NCI-H446 treated with DMSO at 0.1 percent for 48 hours (cell line): ENCODE measurements at places on chromosomes 6 and 20.

- DNase-seq = no peak
Measured at GRCh38 chr6:144063246-144063743, 32.1 kb downstream of the SF3B5 start.

GRCh38 chr6:16653226-16653625 lies 108.0 kb downstream of the ATXN1 start:
- DNase-seq = no peak

DNA sequence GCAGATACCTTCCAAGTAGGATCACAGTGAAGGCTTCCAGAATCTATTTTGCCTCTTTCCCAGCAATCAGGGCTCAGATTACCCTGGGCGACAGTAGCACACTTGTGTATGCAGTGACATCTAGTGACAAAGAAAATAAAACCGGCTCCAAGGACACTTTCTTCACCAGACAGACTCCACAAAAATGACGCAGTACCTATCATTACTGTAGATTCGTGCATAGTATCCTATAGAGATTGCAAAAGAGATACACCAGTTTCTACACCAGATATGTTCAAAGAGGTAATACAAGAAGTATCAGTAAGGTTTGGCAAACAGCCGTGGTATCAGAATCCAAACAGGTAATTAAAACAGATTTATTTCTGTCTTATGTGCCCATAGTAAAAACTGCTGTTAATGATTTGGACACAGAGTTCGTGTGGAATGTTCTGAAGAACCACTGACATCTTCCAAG lies 600.4 kb upstream of the JAG1 start:
- DNase-seq = peak; percentile 64

DNA sequence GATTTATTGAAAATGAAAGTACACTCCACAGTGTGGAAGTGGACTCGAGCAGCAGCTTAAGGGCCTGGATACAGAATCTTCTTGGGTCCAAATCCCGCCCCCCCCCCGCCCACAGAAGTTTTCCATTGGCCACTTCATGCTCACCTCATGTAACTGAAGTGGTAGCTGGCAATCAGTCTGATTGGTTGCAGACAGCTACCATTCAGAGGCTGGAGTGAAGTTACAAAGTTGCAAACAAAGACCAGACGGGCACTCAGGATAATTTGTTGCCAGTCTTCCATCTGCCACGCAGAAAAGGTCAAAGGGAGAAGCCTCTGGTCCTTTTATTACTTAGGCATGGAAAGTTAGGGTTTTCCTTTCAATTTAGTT lies 25.8 kb upstream of the FABP7 start:
- DNase-seq = peak; percentile 35

GRCh38 chr20:2814587-2815051 lies at the start of gene C20orf141:
Gene C20orf141, plus strand, starts transcription at chr20:2814987. Its CDS starts 198 bp downstream, at chr20:2815185.
- DNase-seq = no peak

DNA sequence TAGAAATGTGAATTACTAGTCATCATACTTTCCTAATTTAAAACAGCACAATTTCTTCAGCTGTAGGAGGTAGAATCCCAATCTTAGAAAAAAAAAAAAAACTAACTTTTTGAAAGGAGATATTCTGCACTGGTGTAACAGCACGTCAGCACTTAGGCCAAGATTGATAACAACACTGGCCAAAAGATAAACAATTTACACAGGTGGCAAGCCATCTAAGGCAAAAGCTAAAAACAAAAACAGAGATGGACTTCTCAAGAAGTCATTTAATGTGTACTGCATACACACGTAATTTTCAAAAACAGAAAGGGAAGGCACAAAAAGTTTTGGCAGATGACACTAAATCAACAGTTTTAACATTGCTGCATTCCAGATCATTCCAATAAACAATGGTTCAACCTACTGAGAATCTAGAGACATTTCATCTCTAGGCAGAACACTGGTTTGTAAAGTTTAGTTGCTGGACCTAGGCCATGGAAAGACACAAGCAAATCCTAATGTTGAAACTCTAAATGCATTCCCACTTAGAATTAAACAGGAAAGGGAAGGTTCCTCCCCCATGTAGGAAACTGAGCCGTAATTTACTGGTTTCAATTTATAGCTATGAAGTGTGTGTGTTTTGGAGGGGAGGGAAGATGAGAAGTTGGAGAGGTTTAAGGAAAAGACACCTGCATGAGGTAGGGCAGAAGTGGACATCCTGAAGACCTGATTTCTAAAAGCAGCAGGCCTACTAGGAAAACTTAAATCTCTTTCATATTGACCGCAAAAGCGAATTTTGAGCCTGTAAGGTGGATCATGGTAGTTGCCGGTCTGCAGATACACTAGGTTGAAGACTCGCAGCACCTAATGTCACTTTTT lies 1.3 kb downstream of the GCLC start:
- DNase-seq = no peak

DNA sequence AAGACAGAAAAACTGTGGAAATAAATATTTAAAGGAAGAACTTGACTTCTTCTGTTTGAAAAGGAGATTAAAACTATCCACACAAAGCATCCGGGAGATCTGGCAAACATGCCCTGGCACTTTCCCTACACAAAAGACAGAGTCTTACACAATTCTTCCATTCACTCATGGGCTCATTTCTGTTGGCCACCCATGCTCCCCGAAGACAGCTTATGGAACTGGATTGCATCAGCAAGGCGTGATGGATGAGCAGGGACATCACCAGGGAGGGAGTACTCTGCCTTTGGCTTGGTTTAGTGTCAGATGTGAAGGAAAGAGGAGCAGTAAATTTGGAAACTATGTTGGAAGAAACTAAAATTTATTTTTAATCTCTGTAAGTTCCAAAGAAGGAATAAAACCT lies 379.3 kb downstream of the CD109 start:
- DNase-seq = no peak

DNA sequence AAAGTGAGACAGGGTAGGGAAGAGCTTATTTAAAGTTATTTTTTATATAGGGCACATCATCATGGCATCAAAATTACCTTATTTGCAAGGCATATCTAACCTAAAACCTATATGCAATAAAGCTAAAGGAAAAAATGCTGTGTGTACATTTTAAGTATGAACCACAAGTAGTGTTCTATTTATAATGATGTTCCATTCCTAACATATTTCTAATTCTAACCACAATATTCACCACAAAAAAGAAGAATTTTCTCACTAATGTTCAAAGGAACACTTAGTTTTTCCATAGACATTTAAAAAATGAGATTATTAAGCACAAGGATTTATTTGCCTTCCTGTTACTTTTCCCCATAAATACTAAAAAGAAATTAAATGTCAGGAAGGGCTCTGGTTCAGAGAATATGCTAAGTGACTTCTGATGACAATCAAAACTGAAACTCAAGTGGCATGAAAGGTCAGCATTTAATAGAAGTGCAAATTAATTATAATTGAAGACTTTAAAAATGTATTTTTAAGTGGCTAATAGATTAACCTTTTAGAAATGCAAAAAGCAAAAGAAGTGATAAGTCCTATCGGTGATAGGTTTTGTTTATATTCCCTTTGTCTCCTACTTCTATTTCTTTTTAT lies 25.1 kb downstream of the GPR63 start:
- no peak for DNase-seq

- DNase-seq = no peak
Measured at GRCh38 chr20:36034875-36035274, 66.5 kb downstream of the CNBD2 start.
